ENCODE measurements at places on chromosomes 7 and 10.

DNA sequence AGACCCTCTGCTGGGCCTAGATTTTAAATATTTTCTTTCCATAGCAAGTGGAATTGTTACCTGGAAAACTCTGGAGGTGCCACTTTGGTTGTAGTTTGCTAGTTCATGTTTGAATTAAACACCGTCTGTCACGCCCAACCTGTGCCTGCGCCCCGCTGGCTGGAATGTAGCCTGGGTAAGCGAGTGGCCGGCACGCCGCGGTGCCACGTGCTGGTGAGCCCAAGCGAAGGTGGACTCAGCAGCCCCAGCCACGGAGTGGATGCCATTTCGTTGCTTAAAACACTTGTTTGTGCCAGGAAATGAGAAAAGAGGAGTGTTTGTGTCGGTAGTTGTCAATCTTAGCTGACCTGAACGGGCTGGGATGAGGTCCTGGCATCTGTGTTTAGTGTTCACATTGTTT lies 2.7 kb downstream of the GET4 start:
- DNase-seq: no peak

DNA sequence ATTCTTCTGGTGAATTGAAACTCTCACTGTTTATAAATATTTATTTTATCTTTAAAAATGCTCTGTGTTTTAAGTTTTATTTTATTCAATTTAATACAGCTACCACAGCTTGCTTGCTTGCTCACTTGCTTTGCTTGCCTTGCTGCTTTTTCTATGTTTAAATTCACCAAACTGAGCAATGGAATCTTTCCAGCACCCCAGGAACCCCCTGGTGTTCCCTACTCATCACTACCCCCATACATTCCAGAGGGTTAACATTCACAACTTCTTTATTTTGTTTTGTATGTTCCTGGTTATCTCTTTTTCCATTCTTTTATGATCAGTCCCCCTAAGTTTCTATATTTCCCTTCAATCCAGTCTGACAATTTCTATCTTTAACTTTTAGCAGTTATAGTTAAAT lies 166.5 kb upstream of the COL1A2 start:
- DNase-seq: no peak

DNA sequence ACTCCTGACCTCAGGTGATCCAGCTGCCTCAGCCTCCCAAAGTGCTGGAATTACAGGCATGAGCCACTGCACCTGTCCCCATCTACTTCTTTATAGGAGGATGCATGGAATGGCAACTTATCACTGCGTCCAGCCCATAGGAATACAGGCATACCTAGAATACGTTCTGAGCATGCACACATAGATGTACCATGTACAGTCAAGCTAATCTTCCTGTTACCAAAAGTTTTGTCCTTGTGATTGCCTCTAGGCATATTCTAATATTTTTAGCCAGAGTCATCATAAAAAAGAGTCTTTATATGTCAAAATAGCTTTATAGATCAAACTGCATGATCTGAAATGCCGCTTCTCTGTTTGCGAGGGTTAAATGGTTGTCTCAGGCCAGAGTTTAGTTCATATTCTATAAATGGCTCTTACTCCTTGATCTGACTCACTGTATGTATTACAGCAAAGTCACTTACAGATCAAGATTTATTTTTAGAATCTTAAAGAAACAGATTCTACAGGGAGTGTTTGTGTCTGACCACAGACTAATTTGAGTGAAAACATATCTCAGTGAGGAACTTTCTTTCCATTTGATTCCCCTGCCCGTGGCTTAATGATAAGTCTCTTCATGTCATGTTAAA lies 210.9 kb downstream of the CREB5 start:
- no peak for DNase-seq

DNA sequence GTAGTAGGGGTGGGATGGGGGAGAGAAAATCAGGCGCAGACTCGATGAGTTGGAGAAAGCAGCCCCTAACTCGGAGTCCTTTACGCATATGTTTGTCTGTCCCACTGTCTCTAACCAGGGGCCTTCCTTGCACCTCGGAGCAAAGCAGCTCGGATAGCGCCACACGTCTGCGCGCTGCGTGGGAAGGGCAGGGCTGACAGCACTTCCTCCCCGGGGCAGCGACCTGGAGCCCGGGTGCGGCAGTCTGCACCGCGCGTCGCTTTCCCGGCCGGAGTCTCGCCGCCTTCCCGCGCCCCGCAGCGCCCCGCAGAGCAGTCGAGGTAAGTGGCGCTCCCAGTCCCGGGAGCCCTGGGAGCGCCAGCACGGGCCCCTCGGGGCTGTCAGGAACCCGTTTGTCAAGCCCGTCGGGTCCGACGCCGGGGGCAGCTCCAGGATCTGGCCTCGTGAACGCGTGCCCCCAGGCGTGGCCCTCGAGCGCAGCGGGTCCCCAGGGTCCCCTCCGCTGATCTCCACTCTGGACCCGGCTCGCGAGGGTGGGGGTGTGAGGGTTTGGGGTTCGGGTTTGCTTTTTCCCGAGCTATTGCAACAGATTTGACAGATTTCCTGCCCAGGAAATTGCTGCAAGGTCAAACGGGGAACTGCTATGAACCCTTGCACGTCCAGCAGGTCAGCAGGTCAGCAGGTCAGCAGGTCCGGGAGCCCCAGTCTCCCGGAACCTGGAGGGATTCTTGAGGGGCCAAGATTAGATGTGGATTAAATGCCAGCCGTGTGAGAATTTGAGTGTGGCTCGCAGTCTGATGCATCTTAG lies 597 bp downstream of the APBB1IP start:
- peak; percentile 60 for DNase-seq

GRCh38 chr7:79723833-79724618 lies 270.6 kb upstream of the MAGI2 start:
- no peak for DNase-seq

GRCh38 chr7:141045126-141045841 lies 28.6 kb upstream of the TMEM178B start:
- no peak for DNase-seq

GRCh38 chr7:54788664-54789063 lies 29.7 kb upstream of the SEC61G start:
- DNase-seq: no peak

DNA sequence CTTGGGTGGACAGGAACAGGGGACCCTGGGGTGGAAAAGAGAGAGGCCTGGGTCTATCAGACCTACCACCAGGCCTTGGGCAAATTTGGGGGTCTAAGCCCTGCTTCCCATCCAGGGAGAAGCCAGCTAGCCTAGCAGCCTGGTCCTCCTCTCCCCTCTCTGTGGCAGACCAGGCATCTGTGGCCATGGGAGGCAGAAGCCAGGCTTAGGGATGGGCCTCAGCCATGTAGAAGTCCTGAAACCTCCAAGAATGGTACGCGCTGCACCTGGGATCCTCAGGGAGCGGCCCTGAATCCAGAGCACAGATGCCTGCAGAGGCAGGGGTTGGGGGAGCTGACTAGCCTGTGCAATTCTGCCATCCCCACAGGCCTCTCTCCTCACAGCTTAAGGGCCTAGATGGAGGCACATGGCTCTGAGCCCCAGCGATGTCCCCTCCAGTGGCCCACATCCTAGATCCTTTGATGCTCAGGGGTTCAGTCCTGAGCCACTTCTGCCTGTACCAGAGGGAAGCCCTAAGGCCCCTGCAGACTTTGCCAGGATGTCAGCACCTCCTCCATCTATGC lies 21.2 kb downstream of the GRID1 start:
- no peak for DNase-seq

DNA sequence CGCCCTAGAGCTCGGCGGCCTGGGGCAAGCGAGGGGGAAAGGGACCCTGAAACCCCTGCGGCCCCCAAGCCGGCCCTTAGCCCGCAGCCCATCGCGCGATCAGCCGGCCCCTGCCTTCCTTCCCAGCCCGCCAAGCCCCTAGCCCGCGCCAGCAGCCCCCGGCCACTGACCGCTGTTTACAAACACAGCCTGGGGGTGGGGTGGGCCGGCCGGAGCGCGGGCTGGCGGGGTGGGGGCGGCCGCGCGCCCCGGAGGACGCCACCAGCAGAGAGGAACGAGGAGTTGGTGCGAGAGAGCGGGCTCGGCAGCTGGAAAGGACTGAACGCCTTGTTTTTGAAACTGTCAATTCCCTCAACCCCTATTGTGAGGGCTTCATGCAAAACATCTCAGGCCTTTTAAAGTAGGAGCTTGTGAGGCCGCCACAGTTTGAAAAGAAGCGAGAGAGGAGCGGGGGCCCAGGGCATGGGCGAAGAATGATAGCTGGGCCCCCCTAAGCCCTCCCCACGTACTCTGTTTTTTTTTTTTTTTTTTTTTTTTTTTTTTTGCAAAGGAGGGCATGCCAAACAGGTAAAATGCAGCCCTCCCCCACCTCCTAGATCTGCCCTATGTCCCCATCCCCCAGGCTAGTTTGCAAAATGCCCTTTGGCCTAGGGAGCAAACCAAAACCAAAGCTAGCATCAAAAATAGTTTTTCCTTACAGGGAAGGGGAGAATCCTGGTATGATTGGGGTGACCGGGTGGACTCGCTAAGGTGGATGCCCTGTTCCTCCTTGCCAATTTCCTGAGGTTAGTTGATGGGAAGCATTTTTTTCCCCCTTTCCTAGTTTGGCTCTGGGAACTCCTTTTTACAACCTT lies 15.0 kb downstream of the SKIDA1 start:
- no peak for DNase-seq

DNA sequence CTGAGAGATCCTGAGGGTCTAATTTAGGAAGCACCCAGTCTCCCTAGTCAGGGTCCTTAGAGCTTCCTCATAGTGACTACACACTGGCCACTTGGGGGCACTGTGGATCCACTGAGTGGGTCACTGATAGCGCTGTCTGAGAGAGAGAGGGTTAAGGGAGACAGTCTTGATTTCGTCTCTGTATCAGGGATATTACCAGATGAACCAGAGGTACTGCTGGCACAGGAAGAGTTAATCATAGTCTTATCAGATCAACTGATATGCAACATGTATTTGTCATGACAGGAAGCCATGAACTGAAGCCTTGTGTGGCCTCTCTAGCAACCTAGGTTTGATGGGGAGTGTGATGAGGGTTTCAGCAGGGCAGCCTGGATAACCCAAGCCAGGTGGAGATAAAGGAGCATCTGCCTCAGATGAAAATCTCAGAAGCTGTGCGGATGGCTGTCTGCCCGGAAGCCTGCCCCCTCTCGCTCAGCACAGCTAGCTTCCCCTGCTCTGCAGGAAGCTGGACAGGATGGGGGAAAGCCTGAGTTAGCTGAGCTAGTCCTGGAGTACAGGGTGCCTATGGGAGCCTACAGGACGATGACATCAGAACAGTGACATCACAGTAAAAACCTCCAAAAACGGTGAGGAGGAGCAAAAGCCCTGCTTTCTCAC lies 214.0 kb upstream of the PRSS1 start:
- DNase-seq: peak; percentile 30

DNA sequence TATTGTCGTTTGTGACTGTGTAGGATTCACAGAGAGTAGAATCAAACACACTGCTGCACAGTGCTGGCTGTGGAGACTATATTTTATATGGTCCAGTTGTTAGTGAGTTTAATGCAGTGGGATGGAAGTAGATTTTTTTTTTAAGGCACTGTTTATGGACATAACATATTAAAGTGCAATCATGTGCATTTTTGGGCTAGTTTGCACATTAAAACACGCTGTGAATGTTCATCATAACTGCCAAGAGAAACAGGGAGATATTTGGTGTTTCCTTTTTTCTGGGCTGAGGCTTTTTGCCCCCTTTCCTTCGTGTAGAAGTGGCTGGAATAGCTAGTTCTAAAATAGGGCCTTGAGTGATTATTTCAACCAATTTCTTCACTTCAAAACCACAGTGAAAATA lies 139.2 kb downstream of the MYOF start:
- no peak for DNase-seq

DNA sequence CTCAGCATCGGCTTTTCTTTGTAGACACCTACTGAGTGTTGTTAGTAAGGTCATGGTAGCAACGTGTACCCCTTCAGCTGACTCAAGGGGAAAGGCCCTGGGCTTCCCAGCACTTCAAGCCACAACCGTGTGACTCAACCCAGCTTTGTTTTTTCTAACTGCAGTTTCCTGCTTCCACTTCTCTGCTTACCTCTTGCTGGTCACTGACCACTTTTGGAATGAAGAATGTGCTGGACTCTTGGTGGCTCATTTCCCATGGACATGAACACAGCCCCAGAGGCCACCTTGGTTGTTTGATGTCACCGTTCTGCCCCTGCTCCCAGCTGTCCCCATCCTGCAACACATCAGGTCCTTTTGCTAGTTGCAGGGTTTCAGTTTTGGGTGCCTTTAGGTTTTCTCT lies 69.5 kb upstream of the ZNF438 start:
- peak; percentile 37 for DNase-seq

- no peak for DNase-seq
Measured at GRCh38 chr10:6718550-6718949, 138.5 kb upstream of the PRKCQ start.

DNA sequence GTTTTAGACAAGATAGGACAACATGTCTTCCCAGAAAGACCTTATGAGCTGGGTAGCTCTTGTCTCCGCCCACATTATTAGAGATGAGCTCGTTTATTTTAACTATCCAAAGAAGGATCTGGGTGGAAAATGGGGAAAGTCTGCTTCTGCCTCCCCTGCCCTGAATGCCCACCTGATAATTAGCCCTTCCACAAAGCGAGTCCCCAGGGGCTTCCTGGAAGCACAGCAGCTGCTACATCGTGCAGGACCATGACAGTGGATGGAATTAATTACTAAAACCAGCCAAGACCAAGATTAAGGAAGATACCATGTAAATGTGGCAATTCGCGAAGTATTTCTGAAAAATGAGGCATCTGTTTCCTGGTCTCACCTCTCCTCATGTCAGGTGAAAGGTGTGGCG lies 374.4 kb downstream of the PAXIP1 start:
- no peak for DNase-seq

GRCh38 chr10:90741926-90742565 lies 115.8 kb downstream of the HTR7 start:
- DNase-seq: no peak

DNA sequence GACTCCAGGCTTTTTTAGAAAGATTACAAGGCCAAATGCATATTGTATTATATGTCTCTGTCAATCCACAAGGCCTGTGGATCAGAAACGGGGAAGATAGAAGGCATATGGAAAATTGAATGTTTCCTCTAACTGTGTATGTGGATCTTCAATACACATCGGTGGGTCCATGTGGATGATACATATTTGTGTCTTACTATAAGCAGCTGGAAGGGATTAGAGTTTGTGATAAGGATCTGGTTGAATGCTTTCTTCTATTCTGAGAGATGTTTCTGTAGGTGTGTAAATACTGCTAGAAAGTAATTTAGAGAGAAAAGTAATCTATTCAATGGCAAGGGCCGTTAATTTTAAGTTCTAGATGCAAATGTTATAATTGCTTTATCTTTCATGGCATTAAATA lies 137.8 kb upstream of the AKR1E2 start:
- DNase-seq: no peak

DNA sequence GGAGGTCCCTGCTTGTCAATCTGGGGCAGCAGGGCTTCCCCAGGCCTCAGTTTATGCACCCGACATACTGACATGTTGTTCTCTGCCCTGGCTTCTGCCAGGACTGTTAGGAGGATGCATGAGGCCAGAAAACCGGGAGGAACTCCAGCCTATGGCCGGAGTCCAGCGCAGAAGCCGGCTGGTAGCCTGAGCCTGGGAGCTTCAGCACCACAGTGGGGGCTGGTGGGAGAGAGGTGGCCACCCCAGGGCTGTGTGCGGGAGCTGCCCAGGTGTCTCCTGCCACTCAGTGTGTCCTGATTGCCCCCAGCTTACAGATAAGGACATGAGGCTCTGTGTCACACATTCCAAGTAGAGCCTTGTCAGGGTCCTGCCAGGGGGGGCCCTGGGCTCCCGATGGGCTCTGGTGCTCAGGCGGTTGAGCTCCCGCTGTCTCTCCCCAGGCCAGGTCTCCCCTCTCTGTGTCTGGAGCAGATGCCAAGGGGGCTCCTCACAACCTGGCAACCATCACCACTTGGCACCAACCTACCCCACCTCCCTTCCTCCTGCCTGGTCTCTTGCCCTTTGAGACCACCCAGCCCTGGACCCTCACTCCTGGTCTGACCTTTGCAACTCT lies 32.3 kb downstream of the PPIF start:
- no peak for DNase-seq
